Left hindlimb (tissue), 1 donor: ENCODE measurements at places on chromosomes 1 and 21.

GRCh38 chr1:65114322-65114721, 33.7 kb upstream of the AK4 start:
- DNase-seq, result peak; percentile 73

- peak; percentile 13 for DNase-seq
These were observed 50.0 kb downstream of the SLC37A1 start for GRCh38 chr21:42563686-42564085.

DNA sequence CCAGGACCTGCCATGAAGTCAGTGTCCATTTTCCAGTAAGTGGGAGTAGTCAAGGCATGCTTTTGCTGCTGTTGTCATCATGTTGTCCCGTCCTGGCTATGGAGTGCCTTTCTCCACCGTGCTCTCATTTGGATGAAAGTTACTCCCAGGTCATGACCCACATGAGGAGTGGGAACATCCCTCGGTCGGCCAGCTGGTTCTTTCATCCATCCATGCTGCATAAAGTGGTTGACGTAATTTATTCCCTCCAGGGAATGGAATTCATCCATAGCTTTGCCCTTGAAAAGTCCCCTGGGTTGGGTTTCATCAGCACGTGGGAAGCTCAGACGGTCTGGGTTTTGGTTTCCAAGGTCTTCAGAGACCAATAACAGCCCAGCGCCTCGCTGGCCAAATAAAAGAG, 11.6 kb downstream of the PLA2G2A start:
- no peak for DNase-seq

- DNase-seq, result no peak
These were observed 43.5 kb upstream of the NRDC start for GRCh38 chr1:51922040-51922439.

- no peak for DNase-seq
These were observed 360.1 kb upstream of the BEND5 start for GRCh38 chr1:49136738-49137251.

GRCh38 chr1:6998267-6998666, 213.0 kb downstream of the CAMTA1 start:
- no peak for DNase-seq
